ENCODE measurements at places on chromosomes 1 and 21.

DNA sequence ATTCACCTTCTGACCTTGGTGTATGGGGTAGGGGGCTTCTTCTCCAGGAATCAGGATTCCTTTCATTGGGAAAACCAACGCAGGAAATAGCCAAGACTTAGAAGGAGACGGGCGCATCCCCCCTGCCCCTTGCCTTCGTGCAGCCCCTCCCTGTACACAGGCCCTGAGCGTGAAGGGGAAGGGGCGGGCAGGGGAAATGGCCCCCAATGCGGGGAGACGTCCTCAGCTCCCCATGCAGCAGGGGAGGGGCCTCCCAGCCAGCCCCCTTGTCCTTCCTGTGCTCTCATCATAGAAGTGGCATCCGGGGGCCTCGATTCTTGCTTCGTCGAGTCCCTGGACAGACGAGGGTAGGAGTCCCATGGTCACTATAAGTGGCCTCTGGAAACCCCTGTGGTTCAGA lies 116.9 kb downstream of the AJAP1 start:
- DNase-seq, result no peak

- no peak for DNase-seq
These were observed 343.3 kb upstream of the VAMP3 start for GRCh38 chr1:7427605-7428300.

DNA sequence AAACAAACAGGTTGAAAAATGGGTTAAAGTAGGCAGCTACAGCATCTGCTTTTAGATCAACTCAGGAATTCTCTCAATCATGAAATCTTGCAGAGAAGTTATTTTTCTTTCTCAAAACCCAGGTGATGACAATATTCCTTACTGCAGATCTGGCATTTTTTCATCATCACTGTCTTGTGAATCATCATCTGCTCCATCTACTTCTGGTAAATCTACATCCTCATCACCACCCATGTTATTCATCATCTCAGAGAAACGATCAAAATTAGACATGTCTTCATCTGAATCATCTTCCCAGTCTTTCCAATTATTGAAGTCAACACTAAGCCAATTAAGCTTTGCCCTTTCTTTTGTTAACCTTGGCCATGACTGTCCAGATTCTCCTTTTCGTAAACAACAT lies 21.8 kb downstream of the GBP2 start:
- DNase-seq, result no peak

GRCh38 chr1:203171341-203172183 lies 4.1 kb downstream of the MYBPH start:
- DNase-seq, result no peak

DNA sequence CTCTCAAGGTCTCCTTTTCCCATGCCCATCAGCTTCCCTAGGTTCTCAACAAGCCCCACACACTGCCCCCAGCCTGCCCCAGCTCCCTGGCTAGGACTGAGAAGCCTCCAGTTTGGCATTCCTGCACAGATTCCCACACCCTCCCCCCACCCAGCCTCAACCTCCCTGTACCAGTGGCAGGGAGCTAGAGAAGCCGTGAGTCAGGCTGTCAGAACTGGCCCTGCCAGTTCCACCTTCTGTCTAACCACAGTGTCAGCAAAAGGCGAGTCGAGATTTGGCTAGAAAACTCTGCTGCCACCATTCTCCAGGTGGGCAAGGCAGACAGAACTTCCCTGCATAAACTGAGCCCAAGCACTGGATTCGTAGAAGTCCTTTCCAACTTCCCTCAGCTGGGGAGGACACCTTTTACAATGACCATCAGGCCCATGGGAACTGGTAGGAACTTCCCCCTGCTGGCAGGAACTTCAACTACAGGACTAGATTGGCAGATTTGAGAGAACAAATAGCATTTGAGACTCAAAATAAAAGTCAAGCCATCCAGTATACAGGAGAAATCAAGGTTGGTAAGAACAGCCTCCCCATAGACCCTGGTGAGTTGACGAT lies 31.0 kb downstream of the TNNT2 start:
- peak; percentile 16 for DNase-seq

DNA sequence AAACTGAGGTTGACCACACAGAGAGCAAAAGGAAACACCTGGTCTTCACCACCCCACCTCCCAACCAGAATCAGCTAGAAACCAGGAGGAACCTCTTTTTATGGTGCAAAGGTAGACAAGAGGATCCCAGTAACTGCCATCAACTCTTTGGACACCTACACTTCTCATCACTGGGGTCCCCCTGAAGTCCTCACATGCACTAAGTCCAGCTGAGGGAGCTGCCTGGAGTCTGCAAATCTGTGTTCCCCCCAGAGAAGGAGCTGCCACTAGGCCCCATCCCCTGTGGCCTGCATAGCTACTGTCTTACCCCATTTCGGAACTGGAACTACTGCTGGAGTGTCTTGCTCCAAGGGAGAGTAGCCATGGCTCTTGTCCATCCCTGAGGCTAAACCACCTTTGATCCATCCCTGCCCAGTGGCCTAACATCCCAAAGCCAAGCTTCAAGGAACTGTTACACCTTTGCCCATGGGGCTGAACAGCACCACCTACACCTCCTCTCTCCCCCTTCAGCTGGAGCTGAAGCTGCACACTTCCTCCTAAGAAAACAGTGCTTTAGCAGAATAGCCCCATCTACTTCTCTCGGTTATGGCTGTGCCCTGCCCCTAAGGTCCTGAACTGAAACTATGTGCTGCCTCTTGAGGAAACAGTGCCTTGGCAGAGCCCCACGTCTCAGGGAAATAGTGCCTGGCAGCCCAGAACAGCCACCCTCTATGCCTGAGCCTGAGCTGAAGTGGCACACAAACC lies 85.4 kb upstream of the CD53 start:
- no peak for DNase-seq

DNA sequence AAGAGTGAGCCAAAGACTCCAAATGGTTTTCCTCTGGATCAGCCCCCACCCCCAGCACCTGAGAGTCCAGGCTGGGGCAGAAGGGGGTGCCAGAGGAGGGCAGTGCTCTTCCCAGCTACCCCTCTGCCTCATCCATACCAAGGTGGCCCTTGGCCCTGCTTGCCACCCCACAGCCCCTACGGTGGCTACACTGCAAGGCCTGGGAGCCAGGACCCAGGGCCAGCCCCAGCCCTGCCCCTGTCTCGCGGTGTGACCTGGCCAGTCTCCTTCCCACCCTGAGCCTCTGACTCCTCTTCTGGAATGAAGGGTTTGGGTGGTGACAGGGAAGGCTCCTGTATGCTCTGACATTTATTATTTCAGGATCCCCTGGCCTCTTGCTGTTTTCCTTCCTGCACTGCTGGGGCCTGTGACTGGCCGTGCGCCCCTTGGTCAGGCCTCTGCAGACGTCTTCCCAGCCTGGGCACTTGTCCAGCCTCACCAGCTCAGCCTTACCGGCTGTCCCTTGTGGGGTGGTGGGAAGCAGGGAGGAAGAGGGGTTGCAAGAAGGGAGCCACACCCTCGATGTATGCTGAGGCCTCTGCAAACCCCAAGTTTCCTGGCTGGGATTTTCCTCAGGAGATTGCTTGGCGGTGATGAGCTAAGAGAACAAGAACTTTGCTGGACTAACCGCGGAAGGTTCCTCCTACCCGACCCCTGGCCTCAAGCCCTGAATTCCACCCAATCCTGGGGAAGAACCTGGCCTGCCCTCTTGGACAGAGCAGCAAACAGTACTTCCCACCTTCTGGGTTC lies 13.5 kb downstream of the ASAP3 start:
- no peak for DNase-seq

- peak; percentile 60 for DNase-seq
These were observed 8.0 kb upstream of the MAN1C1 start for GRCh38 chr1:25608488-25609178.

GRCh38 chr1:201215531-201216357 lies 25.1 kb downstream of the IGFN1 start:
- no peak for DNase-seq
